ENCODE measurements at places on chromosomes 1 and 21. TPM values are rescaled to one million over a fixed set of nuclear protein-coding genes. Genes with fewer than 3 reads are reported as not detected.

Gene S100A7A
- total RNA-seq, result not detected

Gene PCP4
- total RNA-seq, result not detected

Gene MMP23B
- 0.52 TPM for total RNA-seq

Gene OVAAL
- total RNA-seq, result 0.09 TPM

Gene KPRP
- not detected for total RNA-seq

Gene PTPRC
- not detected for total RNA-seq
